ENCODE measurements at places on chromosomes 5 and 9.

GRCh38 chr5:163564321-163564938, 59.0 kb downstream of the MAT2B start:
- DNase-seq: no peak

GRCh38 chr5:84381502-84382362, 2.9 kb downstream of the EDIL3 start:
- no peak for DNase-seq

DNA sequence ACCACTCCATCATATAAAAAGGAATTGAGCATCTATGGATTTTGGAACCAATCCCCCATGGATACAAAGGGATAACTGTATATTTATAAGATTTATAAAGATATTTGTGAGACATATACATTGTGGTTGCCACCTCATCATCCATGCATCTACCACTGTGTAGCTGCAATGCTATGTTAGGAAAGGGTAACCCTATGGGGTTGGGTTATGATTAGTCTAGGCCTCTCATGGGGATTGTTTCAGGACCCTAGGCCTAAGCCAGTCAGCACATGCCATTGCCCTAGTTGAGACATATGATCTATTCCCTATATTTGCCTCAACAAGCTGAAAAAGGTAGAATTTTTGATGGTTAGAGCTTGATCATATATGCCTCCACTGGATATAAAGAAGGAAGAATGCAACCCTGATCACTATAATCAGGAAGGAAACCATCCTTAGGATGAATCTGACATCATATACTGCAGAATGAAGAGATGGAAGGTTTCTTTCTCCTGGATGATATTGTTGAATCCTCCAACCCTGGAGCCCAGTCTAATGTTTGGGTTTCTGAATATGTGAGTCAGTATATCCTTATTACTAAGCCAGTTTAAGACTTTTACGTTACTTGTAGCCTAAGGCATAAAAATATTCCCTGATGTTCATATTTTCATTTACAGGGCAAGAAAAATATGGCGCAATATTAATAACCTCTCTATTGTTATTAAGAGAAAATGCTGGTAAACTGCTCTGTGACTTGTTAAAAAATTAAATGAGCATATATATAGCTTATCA, 94.2 kb downstream of the ADAMTS19 start:
- DNase-seq: no peak

- DNase-seq: no peak
Observed at GRCh38 chr9:122453677-122454135, 24.0 kb downstream of the OR1J1 start.

DNA sequence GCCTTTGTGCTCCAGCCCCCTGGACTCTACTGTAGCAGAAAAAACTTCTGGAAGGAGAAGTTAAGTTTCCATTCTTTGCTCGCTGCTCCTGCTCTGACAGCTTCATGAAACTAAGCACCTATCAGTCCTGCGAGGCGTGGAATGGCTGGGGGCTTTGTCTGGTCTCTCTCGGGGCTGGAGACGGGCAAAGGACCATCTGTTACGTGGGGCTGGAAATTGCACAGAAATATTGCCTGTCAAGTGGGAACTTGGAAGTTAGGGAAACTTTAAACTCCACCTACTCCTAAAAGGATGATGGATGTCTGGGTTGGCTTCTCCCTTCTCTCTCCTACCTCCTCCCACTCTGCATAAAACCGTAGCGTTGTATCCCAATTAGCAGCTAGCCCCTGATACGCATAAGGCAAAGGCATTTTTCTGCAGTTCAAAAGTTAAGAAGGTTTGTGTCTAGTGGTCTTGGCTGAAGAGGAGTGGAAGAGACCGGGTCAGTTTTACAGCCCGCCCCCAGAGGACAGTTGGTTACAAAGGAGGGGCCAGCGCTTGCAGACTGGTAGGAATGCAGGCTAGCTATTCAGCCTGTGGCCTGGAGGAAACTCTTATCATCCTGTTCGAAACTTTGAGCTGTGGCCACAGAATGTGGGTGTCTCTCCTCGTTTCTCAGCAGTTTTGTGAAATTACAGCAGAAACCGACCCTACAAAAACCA, 1.3 kb downstream of the FBXL7 start:
- DNase-seq: no peak

DNA sequence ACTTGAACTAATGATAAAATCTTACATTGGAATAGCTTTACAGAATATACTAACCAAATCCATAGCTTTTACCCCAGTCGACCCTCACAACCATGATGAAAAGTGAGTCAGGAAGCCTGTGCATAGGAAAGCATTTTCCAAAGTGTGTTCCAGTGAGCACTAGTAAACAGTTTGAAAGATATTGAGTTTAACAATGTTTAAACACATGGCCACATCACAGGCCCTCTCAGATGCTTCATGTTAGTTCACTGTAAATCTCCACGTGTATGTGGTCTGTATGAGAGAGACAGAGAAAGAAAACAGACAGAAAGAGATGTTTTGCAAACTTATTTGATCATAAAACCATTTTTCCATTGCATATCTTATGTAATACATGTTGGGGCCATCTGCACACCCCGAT, 27.0 kb downstream of the PRUNE2 start:
- no peak for DNase-seq

DNA sequence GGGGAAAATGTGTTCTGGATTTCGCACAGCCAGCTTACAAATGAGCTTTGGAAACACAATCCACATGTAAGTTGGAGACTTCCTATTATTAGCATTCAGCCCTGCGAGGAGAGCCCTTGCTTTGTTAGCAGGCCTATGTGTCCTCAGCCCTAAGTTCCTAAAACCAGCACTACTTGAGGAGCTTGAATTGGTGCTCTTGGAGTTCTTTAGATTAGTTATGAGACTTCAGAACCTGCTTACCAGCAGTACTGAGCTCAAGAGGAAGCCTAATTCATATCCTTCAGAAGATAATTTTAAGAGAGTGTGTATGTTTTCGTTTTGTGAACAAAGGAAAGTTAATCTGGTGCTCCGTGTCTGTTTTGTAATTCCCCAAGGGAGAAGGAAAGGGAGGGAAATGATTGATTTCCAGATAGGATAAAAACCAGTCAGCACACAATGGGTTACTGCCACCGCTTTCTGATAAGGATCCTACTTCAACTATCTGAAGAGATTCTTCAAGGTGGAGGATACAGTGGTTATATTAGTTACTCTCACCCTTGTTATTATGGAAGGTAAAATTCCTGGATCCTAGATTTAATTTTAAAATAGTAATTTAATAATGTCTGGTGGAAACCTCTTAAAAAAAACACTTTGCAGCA, 35.2 kb downstream of the PIK3R1 start:
- no peak for DNase-seq

GRCh38 chr5:169423580-169424278, 122.8 kb upstream of the SLIT3 start:
- no peak for DNase-seq

GRCh38 chr5:115366223-115366622, 69.8 kb upstream of the CCDC112 start:
- no peak for DNase-seq

DNA sequence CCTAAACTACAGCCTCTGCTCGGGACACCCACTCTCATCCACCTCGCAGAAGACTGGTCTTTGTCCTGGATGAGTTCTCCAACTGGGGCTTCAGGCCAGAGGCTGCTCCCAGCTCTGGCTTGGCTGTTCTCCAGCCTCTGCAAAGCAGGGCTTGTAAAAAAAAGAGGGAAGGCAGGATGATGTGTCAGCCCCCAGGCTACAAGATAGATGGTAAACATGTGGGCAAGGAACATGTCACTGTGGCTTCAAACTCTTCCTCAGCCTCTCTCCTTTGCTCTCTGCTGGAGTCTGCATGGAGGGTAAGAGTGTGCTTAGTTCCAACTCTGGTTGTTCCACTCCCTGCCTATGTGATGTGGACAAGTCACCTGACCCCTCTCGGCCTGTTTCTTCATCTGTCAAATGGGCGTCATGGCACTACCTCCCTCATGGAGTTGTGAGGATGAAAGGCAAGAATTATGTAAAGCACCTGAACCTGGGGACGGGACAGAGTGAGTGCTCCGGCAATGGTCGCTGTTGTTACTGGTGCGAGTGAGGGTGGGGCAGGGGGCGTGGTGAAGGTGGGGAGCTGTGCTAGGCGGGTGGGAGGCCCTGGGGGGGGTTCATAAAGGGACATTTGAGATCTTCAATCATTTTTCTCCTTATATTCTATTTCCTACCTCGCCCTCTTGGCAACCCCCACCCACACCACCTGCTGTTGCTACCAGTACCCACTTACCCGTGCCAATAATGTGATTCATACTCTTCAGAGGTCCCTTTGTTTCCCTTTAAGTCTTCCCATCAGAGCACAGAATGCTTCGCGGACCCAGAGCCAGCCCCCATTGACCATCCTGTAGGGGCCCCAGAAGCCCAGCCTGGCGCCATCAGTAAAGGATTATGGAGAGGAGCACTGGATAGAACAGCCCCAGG, 6.8 kb upstream of the ZNF79 start:
- no peak for DNase-seq

All from activated T-helper 1 cell treated with anti-CD3 and anti-CD28 coated beads, Interleukin-2, amount 50 U/mL, for 16 hours (primary cell).